ENCODE measurements at places on chromosomes 12 and 14. TPM values are rescaled to one million over a fixed set of nuclear protein-coding genes. Genes with fewer than 3 reads are reported as not detected.

The TOMM20L gene
- not detected for total RNA-seq

The KRT72 gene
- 0.17 TPM for total RNA-seq

The ARHGEF25 gene
- 12.3 TPM for total RNA-seq

The PPP1R12A gene
- 250 TPM for total RNA-seq

The CYP27B1 gene
- 2.9 TPM for total RNA-seq

The TAS2R8 gene
- not detected for total RNA-seq

The PPTC7 gene
- total RNA-seq: 23.4 TPM

All from lung (tissue), 17 donors.